ENCODE measurements at places on chromosomes 2 and 18.

DNA sequence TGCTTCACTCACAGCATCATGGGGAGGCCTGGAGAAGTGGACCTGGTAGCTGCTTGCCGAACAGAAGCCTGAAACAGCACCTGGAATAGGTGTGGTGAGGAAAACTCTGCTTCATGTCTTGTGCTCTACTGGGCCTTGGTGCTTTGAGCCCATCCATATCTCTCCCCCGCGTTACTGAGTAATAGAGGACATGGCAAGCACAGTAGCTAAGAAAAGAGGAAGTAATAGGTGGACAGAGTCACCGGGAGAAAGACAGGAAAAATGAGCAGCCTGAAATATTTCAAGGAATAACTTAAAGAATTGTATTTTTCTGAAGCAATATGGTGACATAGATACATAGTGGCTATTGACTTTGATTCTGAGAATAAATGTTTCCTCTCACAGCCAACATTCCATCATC lies 14.0 kb upstream of the HNMT start:
- no peak for DNase-seq

GRCh38 chr18:27712066-27712465 lies 464.9 kb downstream of the CDH2 start:
- no peak for DNase-seq

DNA sequence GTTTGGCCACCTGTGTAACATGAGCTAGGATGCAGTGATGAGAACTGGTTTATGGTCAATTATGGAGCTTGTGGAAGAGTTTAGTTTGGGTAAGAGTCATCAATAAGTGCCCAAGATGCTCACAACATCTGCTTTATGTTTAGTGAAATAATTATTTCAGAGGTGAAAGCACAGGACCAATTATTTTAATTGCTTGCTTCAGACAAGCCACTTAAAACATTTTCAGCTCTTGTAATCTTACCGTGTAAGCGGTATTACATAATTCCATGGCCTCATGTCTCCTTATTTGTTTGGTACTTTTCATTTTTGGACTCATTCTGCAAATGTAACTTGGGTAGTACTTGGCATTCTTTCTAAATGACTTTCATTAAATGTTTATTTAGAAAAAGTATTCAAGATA lies 5.4 kb downstream of the B3GNT2 start:
- no peak for DNase-seq

- no peak for DNase-seq
Measured at GRCh38 chr2:231621051-231621879, 28.6 kb downstream of the TEX44 start.

GRCh38 chr2:217402761-217403383 lies 543.0 kb upstream of the TNP1 start:
- DNase-seq: no peak

DNA sequence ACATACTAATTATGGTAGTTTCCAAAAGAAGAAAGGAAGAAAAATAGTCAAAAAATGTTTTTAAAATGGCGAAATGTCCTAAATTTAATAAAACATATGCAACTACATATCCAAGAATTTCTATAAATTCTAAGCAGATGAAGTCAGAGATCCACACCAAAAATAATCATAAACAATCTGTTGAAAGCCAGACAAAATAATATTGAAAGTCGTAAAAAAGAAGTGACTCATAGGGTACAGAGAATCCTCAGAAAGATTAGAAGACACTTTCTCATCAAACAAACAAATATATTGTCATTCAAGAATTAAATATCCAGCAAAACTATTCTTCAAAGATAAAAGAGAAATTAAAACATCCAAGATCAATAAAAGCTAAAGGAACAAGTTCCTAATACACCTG lies 281.4 kb upstream of the ZNF804A start:
- DNase-seq: no peak

GRCh38 chr2:182713601-182714000 lies 2.5 kb upstream of the DNAJC10 start:
- DNase-seq: no peak

- DNase-seq: no peak
Measured at GRCh38 chr2:25072606-25073005, 30.7 kb downstream of the EFR3B start.

DNA sequence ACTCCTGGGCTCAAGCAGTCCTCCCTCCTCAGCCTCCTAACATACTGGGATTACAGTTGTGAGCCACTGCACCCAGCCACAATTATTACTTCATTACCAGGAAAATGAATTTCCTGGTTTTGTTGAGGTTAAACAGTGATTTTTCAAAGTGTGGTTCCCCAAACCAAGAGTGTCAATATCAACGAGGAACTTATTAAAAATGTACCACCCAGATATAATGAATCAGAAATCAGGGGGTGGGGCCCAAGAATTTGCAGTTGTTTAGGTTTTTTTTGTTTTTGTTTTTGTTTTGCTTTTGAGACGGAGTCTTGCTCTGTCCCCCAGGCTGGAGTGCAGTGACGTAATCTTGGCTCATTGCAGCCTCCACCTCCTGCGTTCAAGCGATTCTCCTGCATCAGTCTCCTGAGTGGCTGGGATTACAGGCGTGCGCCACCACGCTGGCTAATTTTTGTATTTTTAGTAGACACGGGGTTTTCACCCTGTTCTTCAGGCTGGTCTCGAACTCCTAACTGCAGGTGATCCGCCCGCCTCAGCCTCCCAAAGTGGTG lies 94.1 kb downstream of the WDSUB1 start:
- DNase-seq: no peak

All from stimulated activated CD8-positive, alpha-beta memory T cell treated with anti-CD3 and anti-CD28 coated beads, Interleukin-7, amount 100 ng/mL, for 48 hours (primary cell).